ENCODE measurements at places on chromosomes 13 and 19.
A peak's percentile ranks its signal among the peaks of the same experiment; 100 is the strongest.

GRCh38 chr19:12965017-12965811 lies 4.2 kb upstream of the DAND5 start:
- peak; percentile 66 for DNase-seq

DNA sequence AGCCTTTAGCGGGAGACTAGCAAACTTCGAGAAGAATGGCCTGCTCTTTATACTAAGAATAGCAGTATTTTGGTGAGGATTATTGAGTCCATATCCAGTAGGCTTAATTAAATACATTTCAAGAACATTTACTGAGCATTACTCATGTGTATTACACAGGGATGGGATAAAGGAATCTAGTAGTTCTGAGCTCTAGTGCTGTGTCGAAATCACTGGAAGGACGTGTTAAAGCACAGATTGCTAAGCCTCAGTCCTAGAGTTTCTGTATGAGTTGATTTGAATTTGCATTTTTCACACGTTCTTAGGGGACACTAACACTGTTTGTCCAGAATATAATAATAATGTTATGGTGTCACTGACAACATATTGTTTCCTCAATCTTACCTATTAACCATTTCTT lies 9.0 kb downstream of the ZNF302 start:
- DNase-seq, result no peak

- DNase-seq, result peak; percentile 10
Observed at GRCh38 chr13:52067237-52067636, 42.7 kb downstream of the UTP14C start.

- peak; percentile 57 for DNase-seq
Observed at GRCh38 chr13:26707122-26708006, 53.2 kb downstream of the GPR12 start.

DNA sequence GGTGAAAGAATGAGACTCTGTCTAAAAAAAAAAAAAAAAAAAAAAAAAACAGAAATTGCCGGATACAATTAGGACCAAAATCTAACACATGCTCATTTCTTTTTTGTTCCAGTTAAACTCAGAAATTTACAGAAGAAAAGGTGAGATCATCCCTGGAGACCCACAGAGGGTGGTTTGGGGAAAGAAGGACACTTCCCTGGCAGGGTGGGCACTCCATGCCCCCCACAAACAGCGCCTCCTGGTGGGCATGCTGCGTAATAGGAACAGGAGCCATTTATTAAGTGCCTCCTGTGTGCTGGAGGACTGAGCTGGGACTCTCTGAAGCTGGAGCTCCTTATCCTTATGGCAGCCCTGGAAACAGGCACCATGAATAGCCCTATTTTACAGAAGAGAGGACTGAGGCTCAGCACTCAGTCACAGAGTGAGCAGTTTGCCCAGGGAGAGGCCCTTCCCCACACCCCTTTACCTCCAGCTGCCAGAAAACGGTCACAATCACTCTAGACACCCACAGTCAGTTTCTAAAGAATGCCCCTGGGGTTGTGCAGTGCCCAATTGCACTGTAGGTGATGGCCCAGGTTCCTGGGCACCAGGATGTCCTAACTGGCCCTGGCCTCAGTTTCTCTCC lies 10.1 kb downstream of the C19orf38 start:
- peak; percentile 28 for DNase-seq

DNA sequence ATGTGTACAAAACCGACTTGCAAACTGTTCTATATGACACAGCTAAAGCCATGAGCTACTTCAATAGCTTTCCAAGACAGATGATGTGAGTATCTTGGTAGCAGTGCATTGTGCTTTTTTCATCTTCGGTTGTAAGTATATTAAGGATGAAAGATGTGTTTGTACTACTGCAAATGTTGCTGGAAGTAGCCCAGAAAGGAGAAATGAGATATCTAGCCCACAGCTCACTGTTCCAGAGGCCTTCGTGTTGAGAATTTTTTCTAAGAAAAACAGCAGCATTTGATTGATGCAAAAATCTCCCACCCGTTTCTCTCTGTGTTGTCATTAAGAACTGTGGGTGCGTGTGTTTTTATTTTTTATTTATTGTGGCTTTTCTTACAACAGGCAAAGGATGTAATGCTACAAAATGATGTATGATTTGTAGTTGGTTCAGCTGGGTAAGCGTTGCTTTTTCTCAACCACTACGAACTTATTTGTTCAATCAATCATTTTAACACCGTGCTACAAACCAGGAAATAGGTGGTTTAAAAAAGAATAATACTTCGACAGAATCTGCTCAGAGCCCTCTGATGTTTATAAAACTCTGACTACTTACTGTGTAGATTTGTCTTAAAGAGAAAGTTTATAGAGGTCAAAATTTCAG lies 41.6 kb upstream of the RFC3 start:
- DNase-seq, result no peak

DNA sequence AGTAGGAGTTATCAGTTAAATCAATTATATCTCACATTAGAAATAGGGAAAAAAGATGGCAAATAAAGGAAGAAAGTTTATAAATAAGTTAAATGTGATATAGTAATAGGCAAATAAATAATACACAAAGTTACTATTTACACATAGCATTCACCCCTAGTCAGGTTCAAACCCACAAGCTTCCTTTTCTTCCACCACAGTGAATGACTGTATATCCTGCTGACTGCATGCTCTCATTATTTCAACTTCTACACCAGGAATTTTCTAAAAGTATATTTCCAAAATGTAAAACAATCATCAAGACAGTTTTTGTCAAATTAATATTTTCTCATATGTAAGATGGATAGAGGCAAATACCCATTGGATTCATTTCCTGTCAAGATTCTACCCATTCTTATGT lies 548.6 kb upstream of the SLITRK5 start:
- peak; percentile 56 for DNase-seq

- no peak for DNase-seq
Observed at GRCh38 chr13:73275163-73275562, 216.4 kb downstream of the KLF5 start.

DNA sequence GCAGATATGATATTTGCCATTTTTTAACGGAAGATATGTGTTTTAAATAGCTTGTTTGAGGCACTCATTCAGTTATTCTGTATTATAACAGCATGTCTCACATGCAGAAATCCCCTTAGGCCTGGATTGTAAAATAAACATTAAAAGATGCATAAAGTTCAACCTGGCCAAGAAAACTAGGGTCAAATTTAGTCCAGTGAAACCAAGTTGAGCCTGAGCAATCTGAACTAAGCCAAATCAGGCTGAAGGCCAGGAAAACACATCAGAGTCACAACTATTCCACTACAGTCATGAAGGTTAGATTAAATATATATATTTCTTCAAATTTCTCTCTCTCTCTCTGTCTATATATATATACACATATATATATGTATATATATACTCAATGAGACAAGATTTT lies 504.8 kb downstream of the SLITRK1 start:
- DNase-seq, result peak; percentile 41

GRCh38 chr13:33651766-33652165 lies 166.2 kb upstream of the RFC3 start:
- no peak for DNase-seq

DNA sequence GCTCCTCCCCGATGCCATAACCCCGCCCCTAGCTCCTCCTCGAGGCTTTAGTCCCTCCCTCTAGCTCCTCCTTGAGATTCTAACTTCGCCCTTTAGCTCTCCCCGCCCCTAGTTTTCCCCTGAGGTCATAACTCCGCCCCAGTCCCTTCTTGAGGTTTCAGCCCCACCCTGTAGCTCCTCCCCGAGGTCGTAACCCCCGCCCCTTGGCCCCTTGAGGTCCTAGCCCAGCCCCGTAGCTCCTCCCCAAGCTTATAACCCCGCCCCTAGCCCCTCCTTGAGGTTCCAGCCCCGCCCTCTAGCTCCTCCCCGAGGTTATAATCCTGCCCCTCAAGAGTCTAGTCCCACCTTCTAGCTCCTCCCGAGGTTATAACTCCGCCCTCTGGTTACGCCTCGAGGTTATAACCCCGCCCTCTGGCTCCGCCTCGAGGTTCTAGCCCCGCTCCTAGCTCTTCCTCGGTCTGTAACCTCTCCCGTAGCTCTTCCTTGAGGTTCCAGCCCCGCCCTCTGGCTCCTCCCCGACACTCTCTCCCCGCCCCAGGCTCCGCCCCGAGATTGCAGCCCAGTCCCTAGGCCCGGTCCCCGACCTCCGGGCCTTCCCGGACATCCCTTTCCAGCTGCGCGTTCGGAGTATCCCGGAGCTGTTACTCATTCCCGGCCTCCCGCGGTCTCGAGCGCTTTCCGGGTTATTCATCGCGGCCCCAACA lies 1.4 kb downstream of the PLAUR start:
- peak; percentile 100 for DNase-seq

GRCh38 chr19:9885077-9885552 lies 50.0 kb downstream of the PIN1 start:
- peak; percentile 70 for DNase-seq

Measured in fibroblast of mammary gland (primary cell).